ENCODE measurements at places on chromosomes 2 and 18.

GRCh38 chr2:190811811-190812210, 68.8 kb upstream of the GLS start:
- DNase-seq, result no peak

GRCh38 chr2:230459216-230459615, 43.2 kb downstream of the SP100 start:
- DNase-seq, result no peak

DNA sequence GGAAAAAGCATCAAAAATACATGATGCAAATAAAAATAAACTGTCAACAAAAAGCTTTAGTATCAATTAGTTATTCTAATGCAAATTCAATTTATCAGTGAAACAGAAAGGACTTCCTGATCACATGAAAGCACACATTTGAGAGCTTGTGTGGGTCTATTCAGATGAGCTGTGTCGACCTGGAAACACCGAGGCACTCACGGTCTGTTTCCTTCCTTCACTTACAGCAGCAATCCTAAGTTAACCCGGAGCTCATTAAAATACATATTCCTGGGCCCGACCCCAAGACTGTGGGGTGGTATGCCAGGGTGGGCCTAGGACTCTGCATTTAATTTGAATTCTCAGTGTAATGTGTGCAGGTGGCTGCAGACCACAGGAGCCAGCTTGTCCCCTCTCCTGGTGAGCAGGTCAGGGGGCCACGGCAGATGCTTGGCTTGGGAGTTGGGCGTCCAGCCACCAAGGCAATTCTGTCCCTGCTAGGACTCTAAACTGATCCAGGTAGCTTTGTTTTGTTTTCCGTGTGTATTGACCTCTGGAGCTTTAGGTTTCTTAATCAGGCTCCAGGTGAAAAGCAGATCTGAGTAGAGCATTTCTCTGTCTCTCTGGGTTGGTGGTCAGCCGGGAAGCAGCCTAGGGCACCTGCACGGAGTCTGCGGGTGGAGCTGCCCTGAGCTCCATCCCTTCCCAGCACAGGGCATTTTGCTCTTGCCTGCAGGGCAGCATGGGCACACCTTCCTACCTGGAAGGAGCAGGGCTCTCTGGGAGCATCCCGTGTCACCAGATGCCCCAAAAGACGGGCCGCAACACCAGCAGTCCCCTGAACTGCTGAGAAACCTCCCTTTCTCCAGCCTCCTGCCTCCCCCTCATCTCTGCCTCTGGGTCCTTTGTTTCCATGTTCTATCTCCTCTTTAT, 9.0 kb downstream of the MBP start:
- no peak for DNase-seq

DNA sequence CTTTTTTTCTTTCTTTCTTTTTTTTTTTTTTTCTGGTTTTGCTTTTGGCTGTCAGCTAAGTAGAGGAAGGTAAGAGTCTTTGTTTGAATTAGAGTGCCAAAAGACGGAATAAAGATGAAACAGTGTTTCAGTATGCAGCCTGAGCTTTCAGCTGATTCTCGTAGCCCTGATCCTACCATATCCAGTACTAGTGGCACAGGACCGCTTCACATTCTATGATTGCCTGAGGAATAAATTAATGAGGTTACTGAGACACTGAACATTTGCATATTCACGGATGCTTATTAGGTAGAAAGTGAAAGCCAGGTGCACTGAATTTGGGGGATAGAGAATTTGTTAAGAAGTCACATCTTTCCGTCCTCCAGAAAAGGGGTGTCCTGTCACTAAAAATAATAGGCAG, 421.5 kb upstream of the POU3F3 start:
- DNase-seq, result no peak

GRCh38 chr2:16395601-16396000, 270.0 kb downstream of the CYRIA start:
- DNase-seq, result no peak

- DNase-seq, result no peak
These were observed 19.2 kb downstream of the PRKCE start for GRCh38 chr2:45670646-45671045.

DNA sequence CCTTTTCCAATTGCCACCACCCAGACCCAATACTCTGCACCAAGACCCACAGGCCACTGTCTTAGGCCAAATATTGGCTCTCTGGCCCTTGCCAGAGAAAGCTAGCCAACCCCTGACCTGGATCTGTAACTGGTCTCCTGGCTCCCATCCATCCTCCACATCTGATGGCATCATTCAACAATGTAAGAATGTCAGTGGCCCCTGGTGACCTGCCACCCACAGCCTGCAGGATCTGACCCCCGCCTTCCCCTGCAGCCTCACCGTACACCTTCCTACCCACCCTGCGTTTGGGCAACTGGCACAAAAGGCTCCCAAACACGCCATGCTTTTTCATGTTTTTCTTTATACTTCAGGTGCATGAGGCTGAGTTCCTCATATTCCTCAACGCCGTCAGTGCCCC, 60.0 kb upstream of the ASAP2 start:
- DNase-seq, result no peak

DNA sequence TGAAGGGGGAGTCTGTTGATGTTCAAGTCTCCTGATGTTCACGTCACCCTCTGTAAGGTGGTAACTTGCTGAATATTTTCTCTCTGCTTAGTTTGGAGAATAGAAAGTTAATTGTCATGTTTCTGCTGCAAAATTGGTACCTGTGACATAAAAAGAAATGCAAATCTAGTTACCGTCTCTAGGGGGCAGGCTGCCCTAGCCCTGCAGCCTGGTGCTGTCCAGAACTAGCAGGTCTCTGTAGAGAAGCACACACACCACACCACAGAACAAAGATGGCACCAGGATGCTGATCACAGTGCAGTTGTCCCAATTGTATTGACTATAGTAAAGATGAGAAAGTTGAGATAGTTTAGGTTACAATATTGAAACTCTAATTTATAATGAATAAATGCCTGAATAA, 47.0 kb downstream of the SLC9A4 start:
- no peak for DNase-seq

GRCh38 chr2:238151628-238152235, 7.0 kb upstream of the ERFE start:
- no peak for DNase-seq

- no peak for DNase-seq
These were observed 46.4 kb upstream of the ASB1 start for GRCh38 chr2:238380336-238380735.

DNA sequence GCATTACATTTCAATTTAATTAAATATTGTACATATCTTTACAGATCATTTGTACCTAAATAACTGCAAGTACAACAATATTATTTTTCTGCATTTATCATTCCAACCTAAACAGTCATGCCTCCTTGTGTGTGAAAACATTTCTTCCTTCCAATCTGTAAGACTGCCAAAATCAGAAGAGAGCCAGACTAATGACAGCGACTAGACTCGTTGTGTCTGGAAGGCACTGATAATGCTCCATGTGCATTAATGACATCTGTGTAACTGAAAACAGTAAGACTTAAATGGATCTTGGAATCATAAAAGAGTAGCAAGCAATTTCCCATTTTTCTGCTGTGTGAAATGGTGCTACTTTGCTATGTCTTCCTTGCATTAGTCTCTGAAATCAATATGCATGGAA, 278.0 kb upstream of the DSEL start:
- DNase-seq, result no peak

GRCh38 chr2:236008006-236008405, 160.2 kb downstream of the GBX2 start:
- no peak for DNase-seq

GRCh38 chr2:224570328-224570993, 14.7 kb downstream of the CUL3 start:
- no peak for DNase-seq

GRCh38 chr2:62506421-62506750, 391 bp upstream of the TMEM17 start:
- DNase-seq, result no peak

DNA sequence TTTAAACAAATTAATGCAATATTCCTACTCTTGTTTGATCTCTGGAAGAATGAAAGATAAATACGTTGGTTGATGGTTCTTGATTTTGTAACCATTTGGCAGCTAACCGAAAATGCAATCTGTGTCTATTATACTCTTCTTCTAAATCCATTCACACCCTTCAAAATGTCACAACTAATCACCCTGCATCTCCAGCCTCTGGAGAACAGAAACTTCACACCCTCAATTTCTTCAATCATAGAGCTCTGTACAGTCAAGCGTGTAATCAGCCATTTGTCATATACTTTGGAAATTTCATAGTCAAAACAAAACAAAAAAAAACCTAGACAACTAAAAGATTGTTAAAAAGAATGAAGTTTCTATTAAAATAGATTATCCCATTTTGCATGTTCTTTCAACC, 1482.3 kb upstream of the LRRTM1 start:
- DNase-seq, result no peak

GRCh38 chr2:156332284-156332533, 312 bp downstream of the NR4A2 start:
- DNase-seq, result no peak

DNA sequence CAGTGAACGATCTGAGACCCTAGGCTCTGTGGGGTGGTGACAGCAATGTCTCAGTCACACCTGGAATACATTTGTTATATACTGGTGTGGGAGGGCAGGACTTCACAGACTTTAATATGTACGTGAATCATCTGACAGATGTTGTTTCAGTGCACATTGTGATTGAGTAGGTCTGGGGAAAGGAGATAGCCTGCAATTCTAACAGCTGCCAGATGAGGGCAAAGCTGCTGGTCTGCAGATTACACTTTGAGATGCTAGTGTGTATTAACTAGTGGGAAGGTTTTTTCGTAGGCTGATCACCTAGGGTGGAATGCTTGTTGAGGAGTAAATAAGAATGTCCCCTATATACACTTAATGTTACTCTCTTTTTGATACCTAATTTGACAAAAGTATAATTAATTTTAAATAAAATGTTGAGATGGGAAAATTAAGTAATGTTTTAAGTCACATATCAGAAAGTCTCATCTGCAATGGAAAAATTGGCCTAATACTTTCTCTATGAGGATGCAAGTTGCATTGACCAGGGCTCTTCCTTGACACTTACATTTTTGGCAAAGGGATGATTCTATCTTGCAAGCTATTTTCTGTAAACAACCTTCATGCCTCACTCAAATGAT, 496.9 kb upstream of the HNMT start:
- no peak for DNase-seq

DNA sequence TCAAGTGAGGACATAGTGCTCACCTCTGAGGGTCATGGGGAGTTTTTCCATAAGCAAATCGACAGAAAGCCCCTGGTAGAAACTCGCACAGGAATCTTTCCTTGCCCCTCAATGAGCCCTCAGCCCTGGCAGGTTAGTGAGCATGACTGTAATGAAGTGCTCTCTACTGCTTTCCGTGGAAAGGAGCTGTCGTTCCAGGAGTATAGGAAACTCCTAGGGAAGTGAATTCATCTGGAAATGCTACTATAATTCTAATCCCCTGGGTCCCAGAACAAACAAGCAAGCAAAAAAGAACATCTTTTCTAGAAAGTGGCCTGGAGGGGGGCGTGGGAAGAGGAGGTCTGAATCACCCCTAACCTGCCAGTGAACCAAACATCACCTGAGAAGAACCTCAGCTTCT, 18.1 kb downstream of the BCL2L11 start:
- DNase-seq, result no peak

DNA sequence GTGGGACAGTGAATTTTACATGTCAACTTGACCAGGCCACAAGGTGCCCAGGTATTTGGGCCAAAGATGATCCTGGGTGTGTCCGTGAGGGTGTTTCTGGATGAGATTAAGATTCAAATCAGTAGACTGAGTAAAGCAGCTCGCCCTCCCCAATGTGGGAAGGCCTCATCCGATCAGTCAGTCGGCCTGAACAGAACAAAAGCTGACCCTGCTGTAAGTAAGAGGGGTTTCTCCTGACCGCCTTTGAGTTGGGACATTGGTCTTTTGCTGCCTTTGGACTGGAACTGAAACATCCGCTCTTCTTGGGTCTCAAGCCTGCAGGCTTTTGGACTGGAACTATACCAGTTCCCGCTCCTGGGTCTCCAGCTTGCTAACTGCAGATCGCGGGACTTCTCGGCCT, 233.3 kb downstream of the KLHL29 start:
- no peak for DNase-seq

DNA sequence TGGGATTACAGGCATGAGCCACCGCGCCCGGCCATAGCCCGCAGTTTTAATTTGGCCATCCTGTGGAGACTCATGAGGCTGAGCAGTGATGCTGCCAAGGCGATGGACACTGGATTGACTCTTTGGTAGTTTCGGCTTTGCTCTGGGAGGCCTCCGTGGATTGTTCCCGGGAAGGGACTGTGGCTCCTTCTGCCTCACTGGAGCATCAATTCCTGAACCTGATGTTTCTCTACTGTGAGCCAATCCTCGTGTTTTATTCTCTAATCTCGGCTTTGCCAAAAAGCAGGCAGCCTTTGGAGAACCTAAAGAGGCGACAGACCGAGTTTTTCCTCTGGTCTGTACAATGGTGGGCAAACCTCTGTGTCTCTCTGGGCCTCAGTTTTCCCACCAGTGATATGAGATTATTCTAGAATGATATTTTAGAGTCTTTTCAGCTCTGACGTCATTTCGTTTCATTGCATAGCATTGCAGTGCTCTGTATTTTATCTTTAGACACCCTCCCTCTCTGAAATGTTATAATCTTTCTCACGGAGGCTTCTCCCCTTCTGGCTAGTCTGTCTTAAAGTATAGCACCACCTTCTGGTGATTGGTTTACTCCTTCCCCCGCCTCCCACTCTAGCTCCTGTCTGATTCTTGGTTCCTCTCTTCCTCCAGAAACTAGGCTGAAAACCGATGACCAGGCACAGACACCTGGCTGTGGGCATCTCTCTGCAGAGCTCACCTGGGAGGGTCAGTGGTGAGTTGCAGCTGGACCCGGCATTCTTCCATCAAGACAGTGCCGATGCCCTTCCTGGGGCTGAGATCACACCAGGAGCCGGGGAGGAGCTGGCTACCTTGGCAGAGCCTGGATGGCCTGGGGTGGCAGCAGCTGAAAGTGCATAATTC, 341.3 kb downstream of the MYCN start:
- no peak for DNase-seq

DNA sequence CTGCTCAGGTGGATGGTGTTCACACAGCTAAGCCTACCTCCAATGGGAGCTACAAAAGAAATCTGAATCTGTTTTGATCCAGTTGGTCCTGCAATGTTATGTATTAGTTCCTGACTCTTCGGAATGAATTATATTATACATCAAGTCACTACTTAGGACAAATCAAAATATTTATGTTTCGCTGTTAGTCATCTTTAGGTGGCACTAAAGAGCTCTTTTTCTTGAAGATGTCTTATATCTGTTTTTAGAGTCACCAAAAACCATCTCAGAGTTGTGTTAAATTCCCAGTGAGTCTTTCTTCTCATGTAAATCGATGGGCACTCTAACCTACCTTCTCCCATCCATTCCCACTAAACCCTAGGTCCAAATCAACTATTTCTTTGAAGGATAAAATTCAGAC, 2.2 kb downstream of the DNER start:
- no peak for DNase-seq

- no peak for DNase-seq
These were observed 183.6 kb downstream of the SMAD7 start for GRCh38 chr18:48767090-48767690.

- no peak for DNase-seq
These were observed 34.3 kb downstream of the FMNL2 start for GRCh38 chr2:152369176-152369860.

DNA sequence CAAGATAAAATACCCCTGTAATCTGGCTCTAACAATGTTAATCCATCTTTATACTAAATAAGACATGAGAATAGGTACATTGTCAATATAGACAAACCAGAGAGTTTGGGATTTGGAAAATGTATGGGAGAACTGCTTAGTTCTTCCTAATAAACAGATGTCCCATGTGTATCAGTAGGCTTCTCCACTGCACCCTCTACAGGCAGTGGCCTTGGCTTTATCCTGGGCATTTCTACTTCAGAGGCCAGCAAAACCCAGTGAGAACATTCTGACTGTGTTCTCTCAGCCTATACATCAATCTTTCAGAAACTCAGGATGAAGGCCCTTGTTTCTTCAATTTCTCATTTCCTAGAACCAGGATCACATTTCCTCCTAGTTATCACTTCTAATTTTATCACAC, 1167.5 kb upstream of the ACVR2A start:
- no peak for DNase-seq

All from stimulated activated CD4-positive, alpha-beta T cell treated with anti-CD3 and anti-CD28 coated beads, TNF-alpha, amount 100 ng/mL, for 48 hours (primary cell).